Activated naive CD4-positive, alpha-beta T cell treated with anti-CD3 and anti-CD28 coated beads, Interleukin-2, amount 10 ng/mL, durations not matched to agents 7 days and 5 days (primary cell): ENCODE measurements at places on chromosomes 2 and 18.

DNA sequence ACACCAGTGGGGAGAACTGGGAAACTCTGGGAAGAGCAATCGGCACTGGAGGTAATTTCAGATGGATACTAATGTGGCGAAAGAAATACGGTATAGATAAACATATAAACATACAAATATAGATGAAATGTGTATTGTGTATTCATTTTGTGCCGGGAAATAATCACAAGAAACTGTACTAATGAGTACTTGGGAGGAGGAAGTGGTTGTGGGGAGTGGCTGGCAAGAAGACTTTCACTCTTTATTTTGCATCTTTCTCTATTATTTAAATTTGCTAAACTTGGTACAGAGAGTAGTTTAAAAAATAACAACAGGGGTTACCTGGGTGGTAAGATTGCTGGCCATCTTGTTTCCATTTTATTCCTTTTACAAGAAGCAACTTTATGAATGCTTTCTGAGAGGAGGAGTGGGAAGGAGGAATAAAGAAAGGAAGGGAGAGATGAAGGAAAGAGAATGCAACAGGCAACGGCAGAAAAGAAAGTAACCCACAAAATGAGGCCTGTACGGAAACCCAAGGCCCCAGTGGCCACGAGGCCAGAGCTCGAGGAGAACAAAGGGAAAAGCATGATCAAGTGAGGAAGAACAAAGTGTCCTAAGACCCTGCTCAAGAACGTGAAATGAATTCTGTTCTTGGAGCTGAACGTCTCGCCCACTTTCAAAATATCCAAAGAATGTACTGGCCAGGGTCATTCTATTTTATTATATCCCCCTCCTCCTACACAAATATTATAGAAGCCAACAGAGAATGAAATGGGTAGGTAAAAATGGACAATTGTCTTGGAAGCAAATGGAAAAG, 45.2 kb downstream of the FAM178B start:
- DNase-seq: peak; percentile 36

GRCh38 chr2:24831221-24832072, 38.2 kb downstream of the CENPO start:
- DNase-seq: no peak

- DNase-seq: no peak
Measured at GRCh38 chr2:96873651-96874096, 3.8 kb upstream of the SEMA4C start.

- no peak for DNase-seq
Measured at GRCh38 chr2:37593694-37594093, 77.7 kb downstream of the CDC42EP3 start.

- DNase-seq: no peak
Measured at GRCh38 chr2:121287146-121287798, 2.3 kb upstream of the TFCP2L1 start.

DNA sequence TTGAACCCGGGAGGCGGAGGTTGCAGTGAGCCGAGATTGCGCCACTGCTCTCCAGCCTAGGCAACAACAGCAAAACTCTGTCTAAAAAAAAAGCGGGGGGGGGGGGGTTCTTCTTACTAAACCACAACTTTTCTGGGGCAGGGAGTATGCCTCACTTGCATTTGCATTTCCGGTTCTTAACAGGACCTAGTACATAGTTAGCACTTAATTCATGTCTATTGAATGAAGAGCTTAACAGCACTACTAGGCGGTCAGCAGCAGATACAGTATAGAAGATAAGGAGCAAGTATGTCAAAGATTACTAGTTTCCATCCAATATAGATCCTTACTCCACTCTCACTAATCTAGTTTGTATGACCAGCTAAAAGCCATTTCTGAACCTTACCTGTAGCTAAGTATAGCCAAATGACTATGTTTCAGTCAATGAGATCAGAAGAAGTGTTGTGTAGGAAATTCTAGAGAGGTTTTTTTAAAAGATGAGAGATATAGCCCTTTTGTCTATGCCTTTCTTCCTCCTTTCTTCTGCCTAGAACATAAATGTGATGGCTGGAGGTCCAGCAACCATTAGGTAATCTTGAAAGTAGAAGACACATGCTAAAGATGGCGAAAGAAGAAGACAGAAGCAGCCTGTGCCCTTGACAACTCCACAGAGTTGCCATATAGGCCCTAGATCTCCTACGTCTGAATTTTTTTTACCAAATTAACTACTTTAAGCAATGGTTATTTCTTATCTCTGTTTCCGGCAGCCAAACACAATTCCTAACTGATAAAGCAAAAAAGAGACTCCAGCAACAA, 11.3 kb downstream of the HYCC2 start:
- DNase-seq: no peak

GRCh38 chr2:112749755-112750559, 14.5 kb downstream of the CKAP2L start:
- DNase-seq: peak; percentile 90

- no peak for DNase-seq
Measured at GRCh38 chr2:36352701-36353100, 2.9 kb upstream of the CRIM1 start.

GRCh38 chr2:218631837-218632236, 24.1 kb downstream of the PLCD4 start:
- DNase-seq: no peak

DNA sequence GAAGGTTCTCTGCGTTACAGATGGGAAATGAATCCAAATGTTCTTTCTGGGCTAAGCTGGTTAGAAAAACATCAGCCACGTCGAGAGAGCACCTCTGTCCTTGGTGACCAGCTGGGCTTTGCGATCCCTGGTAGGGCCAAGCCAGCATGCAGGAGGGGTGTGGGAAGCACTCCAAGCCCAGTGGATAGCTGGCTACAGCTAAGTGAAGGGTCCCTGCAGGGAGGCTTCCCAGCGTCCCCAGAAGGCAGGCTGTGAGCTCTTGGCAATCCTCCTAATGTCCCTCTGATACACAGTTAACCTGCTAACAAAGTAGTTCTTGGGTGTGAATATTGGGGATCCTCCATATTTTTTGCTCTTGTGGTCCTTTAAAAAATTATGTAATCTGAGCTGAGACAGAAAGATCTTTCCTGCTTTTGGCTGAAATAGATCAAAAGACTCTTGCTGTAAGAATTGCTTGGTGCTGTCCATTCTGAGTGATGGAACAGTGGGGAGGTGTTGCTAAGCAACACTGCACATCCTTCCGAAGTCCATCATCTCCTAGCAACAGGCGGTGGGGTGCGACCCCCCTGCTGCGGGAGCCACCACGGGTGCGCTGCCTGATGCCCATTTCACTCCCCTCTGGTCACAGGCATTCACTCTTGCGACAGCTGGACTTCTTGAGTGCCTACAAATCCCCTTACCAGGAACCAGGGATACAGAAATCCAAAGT, 88.5 kb upstream of the UXS1 start:
- DNase-seq: no peak

- no peak for DNase-seq
Measured at GRCh38 chr18:75203416-75204268, 5.3 kb downstream of the PTGR3 start.
